Activated naive CD4-positive, alpha-beta T cell treated with anti-CD3 and anti-CD28 coated beads for 36 hours (primary cell): ENCODE measurements at places on chromosomes 7 and 10. TPM values are rescaled to one million over a fixed set of nuclear protein-coding genes. Genes with fewer than 3 reads are reported as not detected.
A peak's percentile ranks its signal among the peaks of the same experiment; 100 is the strongest.

GRCh38 chr7:125445836-125446235, 516.2 kb upstream of the POT1 start:
- DNase-seq: no peak

- no peak for DNase-seq
These were observed 773.3 kb downstream of the GRID1 start for GRCh38 chr10:85593226-85593772.

DNA sequence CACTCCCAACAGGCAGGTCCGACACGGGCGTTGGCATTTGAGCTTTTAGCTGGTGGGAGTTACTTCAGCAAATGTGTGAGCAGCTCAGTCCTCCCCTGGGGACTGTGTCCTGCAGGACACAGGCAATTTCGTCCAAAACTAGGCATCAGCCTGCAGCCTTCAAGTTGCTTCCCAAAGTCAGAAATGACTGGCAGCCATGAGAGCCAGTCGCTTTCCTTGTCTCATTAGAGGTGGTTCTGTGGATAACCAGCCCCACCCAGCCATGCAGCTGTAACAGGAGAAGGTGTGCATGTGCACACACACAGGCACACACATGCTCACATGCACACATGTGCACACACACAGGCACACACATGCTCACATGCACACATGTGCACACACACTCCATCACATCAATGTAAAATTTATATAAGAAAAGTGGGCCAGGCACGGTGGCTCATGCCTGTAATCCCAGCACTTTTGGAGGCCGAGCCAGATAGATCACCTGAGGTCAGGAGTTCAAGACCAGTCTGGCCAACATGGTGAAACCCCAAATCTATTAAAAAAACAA, 138.8 kb upstream of the TCERG1L start:
- no peak for DNase-seq

GRCh38 chr7:8386926-8387550, 46.4 kb upstream of the NXPH1 start:
- no peak for DNase-seq

GRCh38 chr7:129468547-129468946, 33.8 kb upstream of the SMKR1 start:
- DNase-seq: no peak

GRCh38 chr7:123472750-123473445, 61.5 kb downstream of the IQUB start:
- no peak for DNase-seq

GRCh38 chr10:98307916-98308541, 40.0 kb upstream of the LOXL4 start:
- no peak for DNase-seq

DNA sequence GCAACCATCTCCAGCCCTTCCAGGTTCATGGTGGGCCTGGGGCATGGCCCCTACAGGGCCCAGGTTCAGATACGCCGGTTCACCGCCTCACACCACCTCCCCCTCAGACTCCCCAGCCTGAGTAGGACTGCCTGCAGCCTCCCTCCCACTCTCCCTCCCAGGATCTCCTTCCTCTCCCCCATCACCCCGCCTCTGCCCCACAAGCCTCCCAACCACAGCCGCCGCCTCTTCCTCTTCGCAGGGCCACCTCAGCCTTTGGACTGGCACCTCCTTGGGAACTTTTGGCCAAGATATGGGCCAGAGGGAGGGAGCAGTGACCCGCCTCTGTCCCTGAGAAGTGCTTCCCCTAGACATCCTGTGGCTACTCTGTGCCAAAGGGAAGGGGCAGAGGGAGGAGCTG, 9.3 kb downstream of the KCNIP2 start:
- DNase-seq: no peak

GRCh38 chr7:120521761-120522737, 249.1 kb downstream of the KCND2 start:
- DNase-seq: no peak

DNA sequence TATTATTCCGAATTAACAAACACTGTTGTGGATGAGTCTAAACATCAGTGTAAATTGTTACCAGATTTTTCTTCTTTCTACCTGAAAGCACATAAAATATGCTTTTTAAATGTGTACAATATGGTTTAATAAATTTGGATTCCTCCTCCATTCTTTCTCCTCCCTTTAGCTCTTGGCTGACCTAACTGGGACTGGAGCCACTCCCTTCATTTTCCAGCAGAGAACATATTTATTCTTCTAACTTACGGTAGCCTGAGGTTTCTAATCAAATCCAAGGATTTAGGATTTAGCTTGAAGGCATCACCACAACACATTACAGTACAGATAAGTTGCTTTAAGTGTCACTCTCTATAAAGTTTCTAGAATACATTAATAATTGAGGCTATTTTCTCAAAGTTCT, 88.2 kb upstream of the SEMA3C start:
- DNase-seq: no peak

- no peak for DNase-seq
These were observed 268 bp upstream of the IGFBP3 start for GRCh38 chr7:45921381-45921698.

- DNase-seq: no peak
These were observed 40.8 kb upstream of the LOXL4 start for GRCh38 chr10:98308669-98309365.

GRCh38 chr10:1581189-1581588, 156.1 kb downstream of the ADARB2 start:
- DNase-seq: no peak

DNA sequence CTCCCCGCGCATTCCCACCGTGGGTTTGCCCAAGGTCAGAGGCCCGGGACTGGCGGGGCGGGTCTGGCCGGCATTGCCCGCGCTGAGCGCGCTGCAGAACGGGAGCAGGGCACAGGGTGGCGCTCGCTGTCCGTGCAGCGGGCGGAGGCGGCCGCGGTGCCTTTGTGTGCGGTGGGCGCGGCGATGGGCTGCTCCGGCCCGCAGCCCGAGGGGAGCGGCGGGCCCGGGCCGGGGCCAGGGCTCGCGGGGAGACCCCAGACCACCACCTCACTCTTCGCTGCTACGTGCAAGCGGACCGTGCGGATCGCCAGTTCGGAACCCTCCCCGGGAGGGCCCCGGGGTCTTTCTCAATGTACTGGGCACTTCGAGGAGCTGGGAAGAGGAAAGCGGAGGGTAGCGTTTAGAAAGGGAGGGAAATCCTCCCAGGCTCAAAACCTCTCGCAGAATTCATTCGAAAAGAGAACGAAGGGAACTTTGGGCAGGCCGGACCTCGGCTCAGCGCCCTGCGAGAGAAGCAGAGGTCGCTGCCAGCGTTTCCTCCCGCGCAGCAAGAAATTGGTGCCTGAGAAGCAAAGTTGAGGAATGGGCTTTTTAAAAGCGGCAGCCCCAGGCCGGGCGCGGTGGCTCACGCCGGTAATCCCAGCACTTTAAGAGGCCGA, 8.5 kb downstream of the SP8 start:
- DNase-seq: peak; percentile 14

DNA sequence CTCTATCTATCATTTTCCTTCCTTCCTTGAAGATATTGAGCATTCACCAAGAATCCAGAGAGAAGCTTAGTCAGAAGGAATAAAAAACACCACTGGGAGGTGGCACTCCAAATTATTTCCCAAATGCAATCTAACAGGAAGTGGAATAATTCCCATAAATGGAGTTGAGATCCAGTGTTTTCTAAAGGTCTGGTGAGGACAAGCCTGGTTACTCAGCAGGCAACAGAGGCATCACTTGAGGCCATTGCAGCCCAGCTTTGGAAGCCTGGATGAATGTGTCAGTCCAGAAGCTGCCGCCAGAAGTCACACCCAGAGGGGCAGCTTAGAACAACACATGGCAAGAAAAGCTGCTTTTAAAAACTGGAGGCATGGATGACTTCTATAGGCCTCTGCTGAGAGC, 288.9 kb upstream of the KLF6 start:
- no peak for DNase-seq

GDF2 gene
- total RNA-seq: not detected

MAD1L1 gene
- total RNA-seq: 37.5 TPM

PNLIPRP2 gene
- total RNA-seq: not detected

CCDC172 gene
- total RNA-seq: not detected

ECHS1 gene
- total RNA-seq: 48.7 TPM
